ENCODE measurements at places on chromosomes 6 and 20.

DNA sequence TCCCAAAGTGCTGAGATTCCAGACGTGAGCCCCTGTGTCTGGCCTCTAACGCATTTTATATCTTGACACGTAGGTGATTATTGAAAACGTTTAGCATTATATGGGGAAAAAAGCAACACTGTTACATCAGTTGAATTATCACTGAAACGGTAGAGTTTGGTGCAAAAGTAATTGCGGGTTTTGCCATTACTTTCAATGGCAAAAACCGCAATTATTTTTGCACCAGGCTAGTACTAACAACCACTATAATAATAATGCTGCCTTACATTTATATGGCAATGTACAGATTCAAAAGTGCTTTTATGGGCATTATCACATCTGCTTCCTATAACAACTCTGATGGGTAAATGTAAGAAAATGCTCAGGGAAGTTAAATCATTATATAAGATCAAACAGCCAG lies 57.3 kb downstream of the OPRM1 start:
- DNase-seq, result no peak

GRCh38 chr6:159728531-159728964 lies 1.2 kb downstream of the WTAP start:
- no peak for DNase-seq

DNA sequence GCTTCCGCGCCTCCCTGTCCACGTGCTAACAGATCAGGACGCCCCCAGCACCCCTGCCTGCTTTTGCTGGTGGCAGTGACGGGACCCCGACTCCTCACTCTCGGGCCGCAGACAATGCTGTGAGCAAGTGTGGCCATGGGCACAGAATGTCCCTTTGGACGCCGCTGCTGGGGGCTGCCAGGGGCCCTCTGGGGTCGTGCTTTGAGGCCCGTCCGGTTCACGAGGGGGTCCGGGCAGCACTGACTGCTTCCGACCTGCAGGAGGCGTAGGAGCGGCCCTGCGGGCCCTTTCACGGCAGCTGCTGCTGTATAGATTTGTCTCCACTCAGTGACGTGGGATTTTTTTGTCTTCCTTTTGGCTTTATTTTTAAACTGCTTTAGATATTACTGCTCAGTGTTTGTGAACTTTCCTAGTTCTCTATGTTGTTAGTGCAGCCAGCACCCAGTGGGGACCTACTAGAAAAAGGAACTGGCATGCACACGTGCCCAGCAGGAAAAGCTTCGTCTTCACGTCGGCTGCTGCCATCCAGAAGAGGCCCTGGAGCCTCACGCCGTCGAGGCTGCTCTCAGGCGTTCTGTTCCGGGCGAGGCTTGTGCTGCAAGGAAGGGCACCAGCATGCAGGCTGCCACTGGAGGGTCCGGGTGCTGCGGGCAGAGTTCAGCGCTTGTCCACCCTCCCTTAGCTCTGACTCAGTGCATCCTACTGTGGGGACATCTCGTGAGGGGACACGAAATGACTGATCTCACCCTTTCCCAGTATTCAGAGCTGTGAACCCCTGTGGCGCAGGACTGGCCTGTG lies 21.7 kb downstream of the UCKL1 start:
- no peak for DNase-seq

- no peak for DNase-seq
Measured at GRCh38 chr6:22254886-22255285, 42.0 kb downstream of the PRL start.

DNA sequence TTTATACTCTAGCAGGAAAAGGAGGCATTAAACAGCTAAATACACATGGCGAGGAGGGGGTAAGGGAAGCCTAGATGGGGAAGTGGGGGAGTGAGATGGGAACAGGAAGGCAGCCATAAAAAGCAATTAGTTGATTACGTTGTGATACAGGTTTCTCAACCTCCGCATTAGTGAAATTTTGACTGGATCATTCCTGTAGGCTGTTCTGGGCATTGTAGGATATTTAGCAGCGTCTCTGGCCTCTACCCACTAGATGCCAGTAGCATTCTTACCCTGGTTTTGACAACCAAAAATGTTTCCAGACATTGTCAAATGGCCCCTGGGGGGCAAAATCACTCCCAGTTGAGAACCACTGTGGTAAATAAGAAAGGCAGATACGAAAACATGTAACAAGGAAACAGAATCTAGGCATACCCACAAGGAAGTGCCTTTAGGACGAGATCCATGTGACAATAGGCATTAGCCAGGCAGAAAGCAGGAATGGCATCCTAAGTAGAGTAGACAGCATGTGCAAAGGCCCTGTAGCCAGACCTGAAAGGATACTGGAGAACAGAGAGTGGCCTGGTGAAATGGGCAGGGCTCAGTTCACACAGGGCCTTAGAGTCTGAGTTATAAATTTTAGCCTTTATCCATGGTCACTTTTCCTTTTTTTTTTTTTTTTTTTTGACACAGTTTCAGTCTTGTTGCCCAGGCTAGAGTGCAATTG lies 25.8 kb upstream of the PTPN1 start:
- no peak for DNase-seq

GRCh38 chr6:32244946-32245398 lies 21.1 kb upstream of the NOTCH4 start:
- peak; percentile 34 for DNase-seq

- DNase-seq, result peak; percentile 77
Measured at GRCh38 chr6:28606424-28607391, 81.0 kb downstream of the GPX5 start.

GRCh38 chr6:151822252-151823111 lies 15.0 kb downstream of the ESR1 start:
- no peak for DNase-seq

- DNase-seq, result no peak
Measured at GRCh38 chr6:25181923-25182322, 97.3 kb upstream of the CARMIL1 start.

DNA sequence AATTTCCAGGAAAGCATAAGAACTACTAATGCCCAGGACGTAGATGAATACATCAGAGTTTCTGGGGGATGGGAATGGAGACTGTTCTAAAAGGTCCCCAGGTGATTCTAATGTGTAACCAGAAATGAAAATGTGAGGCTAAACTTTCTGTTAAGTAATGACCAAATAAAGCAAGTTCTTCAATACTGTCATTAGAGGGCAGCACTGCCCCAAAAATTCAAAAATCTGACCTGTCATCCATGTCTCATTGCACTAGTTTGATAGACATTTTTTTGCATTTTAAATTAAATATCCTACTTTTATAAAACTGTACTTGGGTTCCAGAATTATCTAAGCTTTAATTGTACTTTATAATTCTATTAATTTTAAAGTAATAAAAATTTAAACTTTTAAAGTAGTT lies 94.9 kb downstream of the RFX6 start:
- no peak for DNase-seq

- DNase-seq, result no peak
Measured at GRCh38 chr6:89034586-89035251, 45.8 kb upstream of the PNRC1 start.

DNA sequence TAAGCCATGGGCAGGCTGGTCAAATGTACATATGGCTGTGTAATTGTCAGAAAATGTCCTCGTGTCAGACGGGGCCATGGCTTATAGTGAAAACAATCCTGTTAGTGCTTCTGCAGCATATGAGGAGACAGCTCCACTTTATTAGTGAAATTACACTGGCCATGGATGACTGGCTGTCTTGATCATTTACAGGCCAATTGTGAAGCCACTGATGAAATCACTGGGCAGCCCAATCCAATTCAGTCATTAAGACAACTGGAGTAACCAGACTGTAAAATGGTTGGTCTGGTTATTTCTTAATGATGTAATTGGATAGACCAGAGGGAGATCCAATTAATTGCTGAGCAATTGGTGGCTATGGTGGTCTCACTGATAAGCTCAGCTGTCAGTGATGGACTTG lies 749.5 kb downstream of the KIF16B start:
- DNase-seq, result no peak

- no peak for DNase-seq
Measured at GRCh38 chr6:2857580-2858337, 16.1 kb upstream of the SERPINB1 start.

GRCh38 chr6:3929281-3929798 lies 80.2 kb downstream of the FAM50B start:
- peak; percentile 55 for DNase-seq

DNA sequence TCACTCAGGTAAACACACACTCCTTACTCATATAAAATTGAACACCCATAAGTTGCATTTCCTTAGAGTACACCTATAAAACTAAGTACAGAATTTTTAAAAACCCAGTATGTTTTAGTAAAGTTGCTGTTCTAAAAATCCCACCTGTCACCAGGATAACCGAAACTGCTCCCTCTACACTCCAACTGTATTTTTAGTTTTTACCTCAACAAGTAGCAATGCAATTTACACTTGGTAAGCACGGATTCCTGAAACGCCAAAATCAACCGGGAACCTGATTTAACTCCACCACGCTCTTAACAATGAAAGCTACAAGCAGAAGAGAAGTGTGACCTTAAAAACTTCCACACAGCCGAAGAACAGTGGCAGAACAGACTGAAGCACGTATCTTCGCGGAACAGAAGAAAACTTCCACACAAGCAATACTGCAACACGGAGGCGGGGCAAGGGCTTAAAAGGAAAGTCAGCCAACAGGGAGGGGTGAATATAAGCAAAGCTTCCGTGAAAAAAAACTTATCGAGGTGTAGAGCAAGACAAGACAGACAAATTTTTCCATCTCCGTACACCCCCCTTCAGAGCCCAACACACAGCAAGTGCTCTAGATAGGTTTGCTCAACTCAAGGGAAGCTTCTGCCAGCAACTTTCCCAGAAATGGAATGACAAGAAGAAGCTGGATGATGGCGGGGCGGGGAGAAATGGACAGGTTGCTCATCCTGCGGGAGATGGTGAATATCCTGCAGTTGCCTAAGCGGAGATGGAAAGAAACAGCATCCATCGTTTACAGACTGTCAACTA lies 1.4 kb downstream of the STAU1 start:
- peak; percentile 47 for DNase-seq

DNA sequence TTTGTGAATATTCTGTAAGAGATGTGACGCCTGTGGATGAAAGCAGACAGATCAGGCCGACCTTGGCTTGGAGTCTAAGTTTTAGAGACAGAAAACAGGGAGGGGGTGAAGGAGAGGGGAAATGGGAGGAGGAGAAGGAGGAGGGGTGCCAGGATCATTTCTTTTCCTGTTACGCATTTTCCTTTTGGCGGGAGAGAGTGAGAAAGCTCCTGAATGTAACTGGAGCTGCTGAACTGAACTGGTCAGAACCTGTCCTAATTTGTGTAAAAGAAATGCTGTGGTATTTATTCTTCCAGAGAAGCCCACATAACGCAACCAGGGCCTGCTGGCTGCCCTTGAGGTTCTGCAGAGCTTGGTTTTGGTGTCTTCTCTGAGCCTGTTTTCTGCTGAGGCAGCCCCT lies 41.9 kb downstream of the UTRN start:
- no peak for DNase-seq

DNA sequence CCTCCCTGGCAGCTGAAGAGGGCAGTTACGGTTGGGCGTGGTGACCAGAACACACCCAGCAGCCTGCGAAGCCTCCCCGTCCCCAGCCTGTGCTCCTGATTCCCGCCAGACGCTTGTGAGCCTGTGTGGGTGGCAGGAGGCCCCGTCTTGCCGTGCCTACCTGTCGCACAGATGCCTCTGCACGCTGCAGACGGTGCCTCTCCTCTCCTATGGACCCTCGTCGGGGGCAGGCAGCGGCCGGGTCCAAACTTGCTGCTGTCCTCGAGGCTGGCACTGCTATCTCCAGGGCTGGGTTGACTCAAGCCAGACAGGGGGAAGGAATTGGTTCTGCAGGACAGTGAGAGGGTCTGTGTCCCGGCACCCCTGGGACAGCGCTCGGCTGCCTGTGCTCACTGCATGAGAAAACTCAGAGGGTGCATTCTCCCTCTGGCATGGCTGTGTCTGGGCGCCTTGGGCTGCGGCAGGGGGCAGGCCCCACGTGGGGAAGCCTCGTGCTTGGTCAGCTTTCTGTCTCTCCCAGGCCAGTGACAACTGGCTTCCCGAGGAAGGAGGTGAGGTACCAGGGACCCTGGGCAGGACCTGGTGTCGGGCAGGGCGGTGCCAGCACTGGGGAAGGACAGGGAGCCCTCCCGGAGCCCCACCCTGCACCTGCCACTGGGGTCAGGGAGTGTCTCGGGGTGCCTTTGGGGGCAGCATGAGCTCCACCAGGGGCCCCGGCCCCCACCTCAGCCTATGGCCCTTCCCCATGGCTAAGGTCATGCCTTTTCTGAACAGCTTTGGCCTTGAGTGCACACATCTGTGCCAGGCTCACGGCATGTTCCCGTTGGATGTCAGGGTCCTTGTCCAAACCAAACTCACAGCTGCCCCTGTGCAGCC lies 127.5 kb downstream of the TAF4 start:
- no peak for DNase-seq

DNA sequence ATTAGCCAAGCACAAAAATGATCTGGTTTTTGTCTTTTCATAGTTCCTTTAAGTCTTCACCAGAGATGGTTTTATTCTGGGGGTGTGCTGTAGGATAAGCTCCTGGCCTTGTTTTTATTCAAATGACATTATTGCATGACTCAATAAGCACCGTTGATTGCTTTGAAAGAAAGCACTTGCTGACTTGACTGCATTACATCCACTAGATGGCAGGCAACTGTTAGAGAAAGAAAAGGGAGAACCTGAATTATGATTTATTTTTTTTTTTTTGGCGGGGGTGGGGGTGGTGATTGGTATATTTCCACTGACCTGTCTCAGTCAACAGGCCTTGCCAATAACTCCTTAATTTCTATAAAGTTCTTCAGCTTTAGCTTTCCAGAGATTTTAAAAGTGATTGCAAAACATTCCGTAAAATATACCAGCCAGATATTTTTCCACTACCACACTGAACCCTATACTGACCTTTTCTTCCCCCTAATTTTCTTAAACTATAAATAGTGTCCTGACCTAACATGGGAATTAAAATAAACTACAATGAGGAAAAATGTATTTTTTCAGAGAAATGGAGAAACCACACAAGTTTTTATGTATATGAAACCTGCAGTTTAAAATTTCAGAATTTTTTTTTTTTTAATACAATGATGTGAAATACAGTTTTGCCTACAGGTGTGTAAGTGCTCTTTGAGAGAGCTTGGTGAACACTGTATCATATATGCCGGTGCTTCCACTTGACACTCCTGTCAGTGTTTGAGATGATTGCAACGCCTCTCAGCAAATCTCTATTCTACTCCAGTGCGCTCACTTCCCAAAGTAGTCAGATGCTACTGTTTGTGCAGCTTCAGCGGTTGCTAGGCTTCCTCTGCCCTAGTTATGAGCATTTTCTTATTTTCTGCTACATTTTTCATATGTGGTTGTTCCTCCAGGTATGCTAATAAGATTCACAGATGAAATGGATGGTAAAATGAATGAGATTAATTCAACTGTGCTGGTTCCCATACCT lies 274.3 kb downstream of the CD109 start:
- peak; percentile 47 for DNase-seq

DNA sequence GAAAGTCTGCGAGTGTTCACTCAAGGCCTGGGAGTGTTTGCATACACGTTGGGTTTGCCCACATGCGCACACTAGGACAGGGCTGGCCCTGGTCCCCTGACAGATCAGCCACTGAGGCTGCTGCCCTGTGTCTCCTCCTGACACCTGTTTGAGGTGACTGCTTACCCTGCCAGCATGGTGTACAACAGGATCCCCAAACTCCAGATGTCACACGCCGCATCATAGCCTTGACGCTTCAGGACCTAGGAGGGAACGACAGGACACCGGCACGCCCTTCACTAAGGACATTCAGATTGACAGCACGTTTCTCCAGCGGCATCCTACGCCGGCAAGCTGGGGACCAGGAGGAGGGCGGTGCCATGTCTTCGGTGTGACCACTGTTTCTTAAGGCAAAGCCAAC lies 37.0 kb upstream of the MPC1 start:
- no peak for DNase-seq
